Mesendoderm (in vitro differentiated cells): ENCODE measurements at places on chromosomes 2 and 18.

DNA sequence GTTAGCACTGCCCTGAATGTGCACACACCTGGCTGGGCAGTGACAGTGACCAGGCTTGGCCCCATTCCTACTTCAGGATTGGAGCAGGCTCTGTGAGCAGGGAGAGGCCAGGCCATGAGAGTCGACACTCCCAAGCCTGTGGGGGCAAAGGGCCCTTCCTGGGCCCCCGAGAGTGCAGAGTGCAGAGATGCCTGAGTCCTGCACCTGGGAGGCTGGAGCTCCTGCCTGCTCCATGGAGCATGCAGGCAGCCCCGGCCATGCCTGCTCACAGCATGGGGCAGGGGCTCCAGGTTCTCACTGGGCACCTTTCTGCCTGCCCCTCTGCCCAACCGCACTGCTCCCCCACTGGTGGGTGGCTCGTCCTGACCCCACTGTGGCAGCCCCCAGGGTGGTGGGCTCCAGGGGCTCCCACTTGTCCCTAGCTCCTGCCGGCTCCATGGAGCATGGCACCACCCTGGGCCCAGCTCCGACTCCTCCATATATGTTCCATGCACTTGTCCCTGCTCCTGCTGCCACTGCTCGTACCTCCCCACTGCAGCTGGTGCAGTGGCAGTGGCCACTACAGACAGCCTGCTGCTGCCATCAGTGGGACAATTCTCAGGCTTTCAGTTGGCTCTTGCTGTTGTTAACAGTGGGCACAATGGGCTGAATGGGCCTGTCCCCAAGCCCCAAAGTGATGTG, 282.0 kb downstream of the RPRM start:
- no peaks in the 10 kb centered on the region for H3K36me3 ChIP-seq
- H3K27ac ChIP-seq: no peak overlapping the region
- no peaks in the 10 kb centered on the region for H3K27me3 ChIP-seq
- H3K4me3 ChIP-seq: no peak overlapping the region
- no peaks in the 10 kb centered on the region for H3K4me1 ChIP-seq
- no peak for DNase-seq

DNA sequence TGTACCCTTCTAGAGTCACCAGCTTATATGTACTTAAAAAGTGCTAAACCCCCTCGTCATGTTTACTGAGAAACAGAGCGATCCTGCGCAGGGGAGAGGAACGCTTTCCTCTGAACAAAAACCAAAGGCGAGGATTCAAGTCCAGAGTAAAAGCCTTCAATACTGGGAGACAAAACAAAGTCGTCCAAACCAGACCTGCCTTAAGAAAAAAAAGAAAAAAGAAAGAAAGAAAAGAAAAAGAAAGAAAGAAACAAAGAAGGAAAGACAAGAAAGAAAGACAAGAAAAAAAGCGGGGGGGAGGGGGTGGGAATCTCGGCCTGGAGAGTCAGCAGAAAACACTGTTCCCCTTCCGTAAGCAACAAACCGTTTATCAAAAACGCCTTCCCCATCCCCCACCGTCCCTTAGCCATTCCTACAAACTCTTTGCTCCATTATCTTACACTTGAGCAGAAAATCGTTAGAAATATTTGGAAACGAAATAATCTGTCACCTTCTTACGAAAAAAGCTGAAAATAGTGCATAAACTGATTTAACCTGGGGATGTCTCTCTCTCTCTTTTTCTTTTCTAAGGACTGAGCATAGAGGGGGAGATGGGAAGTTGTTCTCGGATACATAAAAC, 3.3 kb downstream of the PTGR3 start:
- DNase-seq: peak; percentile 57
- H3K27me3 ChIP-seq: peaks cover 34% of the 10 kb centered on the region
- H3K4me3 ChIP-seq: no peak overlapping the region
- H3K27ac ChIP-seq: no peak overlapping the region
- peaks cover 3% of the 10 kb centered on the region for H3K4me1 ChIP-seq
- no peaks in the 10 kb centered on the region for H3K36me3 ChIP-seq

DNA sequence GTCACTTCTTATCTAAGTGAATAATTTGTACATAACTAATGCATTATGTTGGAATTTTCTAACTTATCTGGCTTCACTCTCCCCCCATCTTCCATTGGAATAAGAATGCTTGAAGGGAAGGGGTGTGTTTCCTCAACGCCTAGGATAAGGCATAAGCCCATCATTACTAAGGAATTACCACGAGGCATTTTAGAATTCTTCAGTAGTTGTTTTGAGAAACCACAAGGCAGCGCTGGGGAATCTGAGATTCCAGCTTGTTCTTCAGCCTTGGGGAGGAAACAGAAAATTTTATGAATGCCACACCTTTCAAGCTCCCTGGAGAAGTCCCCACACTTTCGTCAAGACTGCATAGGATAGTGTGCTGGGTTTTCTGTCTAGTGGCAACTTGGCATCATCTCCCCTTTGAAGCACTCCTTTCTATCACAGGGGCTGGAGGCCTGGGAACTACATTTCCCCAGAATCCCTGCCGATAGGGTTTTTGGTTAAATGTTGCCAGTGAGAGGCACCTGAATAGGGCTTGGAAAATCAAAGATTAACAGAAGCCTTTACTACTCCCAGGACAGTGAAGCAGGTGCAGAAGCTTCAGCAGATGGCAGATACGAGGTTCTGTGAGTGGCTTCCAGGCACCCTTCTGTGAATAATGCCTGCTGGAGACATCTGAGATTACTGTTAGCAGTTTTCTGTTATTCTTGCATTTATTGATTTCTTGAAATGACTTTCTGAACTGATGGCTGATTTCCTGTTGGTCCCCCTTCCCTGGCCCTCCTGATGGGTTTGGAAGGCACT, 192.7 kb upstream of the REV1 start:
- H3K4me3 ChIP-seq: no peak overlapping the region
- H3K27me3 ChIP-seq: no peaks in the 10 kb centered on the region
- H3K4me1 ChIP-seq: no peaks in the 10 kb centered on the region
- DNase-seq: peak; percentile 43
- no peak overlapping the region for H3K27ac ChIP-seq
- no peaks in the 10 kb centered on the region for H3K36me3 ChIP-seq

DNA sequence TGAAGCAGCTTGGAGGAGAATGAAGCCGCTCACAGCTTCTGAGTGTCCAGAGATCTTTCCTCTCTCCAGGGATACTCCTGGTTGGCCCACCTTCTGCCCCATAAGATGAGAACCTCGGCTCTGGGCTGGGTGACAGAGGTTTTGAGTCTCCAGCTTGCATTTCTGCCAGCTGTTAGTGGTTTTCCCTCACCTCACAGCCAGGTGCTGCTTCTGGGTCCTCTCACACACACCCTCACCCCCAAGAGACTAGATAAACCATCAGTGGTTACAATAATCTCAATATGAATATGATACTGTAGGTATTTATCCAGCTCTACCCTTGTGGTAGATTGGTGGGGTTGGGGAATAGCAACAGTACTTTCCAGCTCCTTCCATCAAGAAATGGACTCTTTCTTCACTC, 161.7 kb upstream of the SIX3 start:
- no peaks in the 10 kb centered on the region for H3K27me3 ChIP-seq
- no peak overlapping the region for H3K27ac ChIP-seq
- no peaks in the 10 kb centered on the region for H3K36me3 ChIP-seq
- H3K4me3 ChIP-seq: no peak overlapping the region

DNA sequence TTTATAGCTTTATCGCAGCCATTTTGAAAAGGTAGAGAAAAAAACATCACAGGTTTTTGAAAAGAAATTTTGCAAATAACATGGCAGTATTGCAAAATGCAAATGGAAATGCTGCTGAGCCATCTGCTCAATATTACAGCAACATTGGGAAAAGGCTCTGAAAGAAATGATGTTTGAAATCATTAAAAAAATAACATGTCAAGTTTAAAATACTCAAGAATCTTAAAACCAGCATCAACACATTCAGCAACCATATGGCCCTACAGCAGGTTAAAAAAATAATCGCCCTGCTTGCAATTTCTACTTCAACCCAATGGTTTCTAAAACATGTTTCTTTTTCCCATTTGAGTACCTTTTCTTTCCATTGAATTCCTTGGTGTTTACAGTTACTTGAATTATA, 289.4 kb downstream of the AFF3 start:
- H3K4me3 ChIP-seq: no peak overlapping the region
- H3K27me3 ChIP-seq: no peaks in the 10 kb centered on the region
- H3K27ac ChIP-seq: no peak overlapping the region

- no peaks in the 10 kb centered on the region for H3K36me3 ChIP-seq
- H3K27ac ChIP-seq: no peak overlapping the region
- H3K27me3 ChIP-seq: no peaks in the 10 kb centered on the region
- no peak overlapping the region for H3K4me3 ChIP-seq
- peaks cover 3% of the 10 kb centered on the region for H3K4me1 ChIP-seq
- no peak for DNase-seq
These were observed 28.4 kb upstream of the TANK start for GRCh38 chr2:161131804-161132203.

DNA sequence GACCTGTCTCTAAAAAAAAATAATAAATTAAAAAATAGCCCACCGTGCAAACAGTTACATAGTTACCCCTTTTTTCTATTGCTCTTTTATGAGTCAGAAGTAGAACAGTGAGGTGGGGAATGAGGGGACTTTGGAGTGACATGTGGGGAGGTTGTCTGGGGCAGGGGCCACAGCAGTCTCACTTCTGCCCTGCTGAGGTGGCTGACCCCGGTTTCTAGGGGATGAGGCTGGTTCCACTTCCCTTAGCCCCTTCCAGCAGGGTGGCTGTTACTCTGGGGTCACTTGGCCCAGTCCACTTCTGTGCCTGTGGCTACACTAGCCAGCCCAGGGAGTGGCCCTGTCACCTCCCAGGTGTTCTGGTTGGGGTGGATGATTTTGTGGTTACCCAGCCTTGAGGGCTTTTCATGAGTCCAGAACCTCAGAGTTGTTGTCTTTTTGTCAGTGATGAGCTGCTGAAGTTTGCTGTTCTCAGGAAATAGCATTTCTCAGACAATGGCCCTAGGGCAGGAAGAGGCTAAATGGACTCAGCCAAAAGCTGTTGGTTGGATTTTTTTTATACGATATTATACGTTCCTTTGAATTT, 28.0 kb upstream of the SCLY start:
- no peak overlapping the region for H3K4me3 ChIP-seq
- DNase-seq: no peak
- no peaks in the 10 kb centered on the region for H3K27me3 ChIP-seq

GRCh38 chr2:230230087-230230486, 4.6 kb downstream of the SP140 start:
- DNase-seq: peak; percentile 91
- no peak overlapping the region for H3K4me3 ChIP-seq
- no peaks in the 10 kb centered on the region for H3K4me1 ChIP-seq
- no peaks in the 10 kb centered on the region for H3K27me3 ChIP-seq
- peak overlapping the region; percentile 49 for H3K27ac ChIP-seq

GRCh38 chr2:60028849-60029565, 524.4 kb downstream of the BCL11A start:
- no peaks in the 10 kb centered on the region for H3K36me3 ChIP-seq
- peak; percentile 89 for DNase-seq
- H3K4me1 ChIP-seq: no peaks in the 10 kb centered on the region
- no peaks in the 10 kb centered on the region for H3K27me3 ChIP-seq
- no peak overlapping the region for H3K27ac ChIP-seq

DNA sequence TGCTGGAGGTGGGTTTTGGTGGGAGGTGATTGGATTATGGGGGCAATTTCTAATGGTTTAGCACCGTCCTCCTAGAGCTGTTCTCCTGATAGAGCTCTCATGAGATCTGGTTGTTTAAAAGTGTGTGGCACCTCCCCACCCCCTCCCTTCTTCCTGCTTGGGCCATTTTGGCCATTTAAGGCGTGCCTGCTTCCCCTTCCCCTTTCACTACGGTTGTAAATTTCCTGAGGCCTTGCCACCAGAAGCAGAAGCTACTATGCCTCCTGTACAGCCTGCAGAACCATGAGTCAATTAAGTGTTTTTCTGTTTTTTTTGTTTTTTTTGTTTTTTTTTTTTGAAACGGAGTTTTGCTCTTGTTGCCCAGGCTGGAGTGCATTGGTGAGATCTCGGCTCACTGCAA, 335.7 kb upstream of the HS6ST1 start:
- no peak for DNase-seq
- no peaks in the 10 kb centered on the region for H3K36me3 ChIP-seq
- no peak overlapping the region for H3K4me3 ChIP-seq

- H3K4me1 ChIP-seq: peaks cover 4% of the 10 kb centered on the region
- no peak for DNase-seq
- no peak overlapping the region for H3K4me3 ChIP-seq
These were observed 5.8 kb upstream of the UCN start for GRCh38 chr2:27313882-27314645.

- H3K4me3 ChIP-seq: no peak overlapping the region
- no peaks in the 10 kb centered on the region for H3K27me3 ChIP-seq
- no peak for DNase-seq
- no peaks in the 10 kb centered on the region for H3K36me3 ChIP-seq
These were observed 23.4 kb downstream of the SNTG2 start for GRCh38 chr2:974054-974453.

- H3K4me1 ChIP-seq: no peaks in the 10 kb centered on the region
- no peaks in the 10 kb centered on the region for H3K27me3 ChIP-seq
- no peaks in the 10 kb centered on the region for H3K36me3 ChIP-seq
- DNase-seq: no peak
- H3K27ac ChIP-seq: no peak overlapping the region
These were observed 3.4 kb downstream of the COLEC11 start for GRCh38 chr2:3598197-3598910.

DNA sequence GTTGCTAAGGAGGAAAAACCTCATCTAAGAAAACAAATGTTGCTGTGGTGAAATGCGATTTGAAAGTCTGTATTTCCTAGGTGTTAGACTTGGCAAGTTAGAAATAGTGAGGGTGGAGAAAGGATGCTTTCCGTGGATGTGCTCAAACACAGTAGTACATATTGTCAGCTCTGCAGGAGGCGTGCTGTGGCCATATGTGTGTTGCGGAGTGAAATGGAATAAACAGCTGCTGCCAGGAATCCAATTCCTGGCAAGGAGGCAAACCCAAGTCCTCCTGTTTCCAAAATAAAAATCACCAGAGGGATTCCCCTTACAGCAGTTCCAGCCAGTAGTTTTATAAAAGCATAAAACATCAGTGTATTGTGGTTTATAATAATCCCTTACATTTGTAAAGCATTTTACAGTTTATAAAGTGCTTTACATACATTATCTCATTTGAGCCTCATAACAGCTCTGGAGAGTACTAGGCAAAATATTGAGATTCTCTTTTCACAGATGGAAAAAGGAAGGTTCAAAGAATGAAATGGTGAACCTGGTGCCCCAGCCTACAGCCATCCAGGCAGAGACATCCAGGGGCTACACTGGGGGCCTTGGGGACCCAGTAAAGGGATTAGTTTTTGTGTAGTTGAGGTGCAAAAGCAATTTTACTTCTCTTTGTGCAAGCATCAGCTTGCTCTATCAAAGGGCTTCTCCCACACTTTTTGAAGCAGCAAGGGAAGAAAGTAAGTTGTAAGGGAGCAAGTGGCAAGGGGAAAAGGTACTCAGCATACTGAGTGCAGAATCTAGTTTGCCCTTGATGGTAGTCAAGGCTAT, 206.0 kb downstream of the AGPS start:
- H3K36me3 ChIP-seq: no peaks in the 10 kb centered on the region
- DNase-seq: peak; percentile 54
- H3K4me1 ChIP-seq: peaks cover 5% of the 10 kb centered on the region
- H3K4me3 ChIP-seq: no peak overlapping the region
- H3K27me3 ChIP-seq: no peaks in the 10 kb centered on the region
